ENCODE measurements at places on chromosomes 6 and 20.
A peak's percentile ranks its signal among the peaks of the same experiment; 100 is the strongest.

GRCh38 chr6:94468830-94469229 lies 1049.5 kb upstream of the EPHA7 start:
- no peak for DNase-seq

DNA sequence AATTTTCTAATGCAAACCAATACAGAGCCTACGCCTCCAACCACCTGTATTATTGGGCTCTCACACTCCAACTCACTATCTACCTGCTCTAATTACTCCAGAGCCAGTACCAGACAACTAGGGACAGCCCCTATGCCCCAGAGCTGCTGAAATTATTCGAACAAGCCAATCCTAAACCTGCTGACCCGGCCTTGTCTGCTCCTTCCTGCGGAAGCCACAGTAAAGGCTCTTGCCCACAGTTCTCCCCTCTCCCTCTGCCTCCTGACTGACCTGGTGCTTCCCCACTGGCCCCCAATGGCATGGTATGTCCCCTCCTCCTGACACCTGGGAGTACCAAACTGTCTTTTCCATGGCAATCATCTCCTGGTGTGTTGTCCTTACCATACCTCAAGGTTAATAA lies 4.1 kb upstream of the TOX2 start:
- no peak for DNase-seq

DNA sequence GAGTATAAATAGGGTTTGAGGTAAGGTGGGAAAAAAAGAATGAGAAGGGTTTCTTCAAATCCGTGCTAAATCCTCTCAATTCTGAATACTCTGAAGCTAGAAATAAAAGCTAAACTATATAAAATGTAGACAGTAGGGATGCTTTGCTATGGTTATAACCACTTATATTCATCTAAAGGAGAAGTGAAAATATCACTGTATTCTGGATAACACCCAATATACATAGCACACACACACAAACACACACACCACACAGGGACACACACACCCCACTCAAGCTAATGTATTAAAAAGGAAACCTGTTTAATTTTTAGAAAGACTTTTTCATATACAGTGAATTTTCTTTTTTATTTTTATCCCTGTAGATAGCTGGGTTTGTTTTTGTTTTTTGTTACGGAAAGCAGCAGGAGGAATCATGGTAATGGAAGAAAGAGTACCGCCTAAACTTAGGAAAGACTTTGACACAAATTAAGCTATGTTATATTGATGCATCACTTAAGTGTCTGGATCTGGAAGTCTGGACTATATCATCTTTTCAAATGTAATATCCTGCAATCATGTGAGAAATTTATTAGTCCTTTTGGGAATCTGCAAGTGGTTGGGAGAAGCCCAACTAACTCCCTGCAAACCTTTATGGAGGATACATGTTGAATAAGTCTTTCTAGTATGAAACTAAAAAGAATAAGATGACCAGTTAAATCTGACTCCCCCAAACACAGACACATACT lies 68.4 kb upstream of the FABP7 start:
- DNase-seq, result no peak

DNA sequence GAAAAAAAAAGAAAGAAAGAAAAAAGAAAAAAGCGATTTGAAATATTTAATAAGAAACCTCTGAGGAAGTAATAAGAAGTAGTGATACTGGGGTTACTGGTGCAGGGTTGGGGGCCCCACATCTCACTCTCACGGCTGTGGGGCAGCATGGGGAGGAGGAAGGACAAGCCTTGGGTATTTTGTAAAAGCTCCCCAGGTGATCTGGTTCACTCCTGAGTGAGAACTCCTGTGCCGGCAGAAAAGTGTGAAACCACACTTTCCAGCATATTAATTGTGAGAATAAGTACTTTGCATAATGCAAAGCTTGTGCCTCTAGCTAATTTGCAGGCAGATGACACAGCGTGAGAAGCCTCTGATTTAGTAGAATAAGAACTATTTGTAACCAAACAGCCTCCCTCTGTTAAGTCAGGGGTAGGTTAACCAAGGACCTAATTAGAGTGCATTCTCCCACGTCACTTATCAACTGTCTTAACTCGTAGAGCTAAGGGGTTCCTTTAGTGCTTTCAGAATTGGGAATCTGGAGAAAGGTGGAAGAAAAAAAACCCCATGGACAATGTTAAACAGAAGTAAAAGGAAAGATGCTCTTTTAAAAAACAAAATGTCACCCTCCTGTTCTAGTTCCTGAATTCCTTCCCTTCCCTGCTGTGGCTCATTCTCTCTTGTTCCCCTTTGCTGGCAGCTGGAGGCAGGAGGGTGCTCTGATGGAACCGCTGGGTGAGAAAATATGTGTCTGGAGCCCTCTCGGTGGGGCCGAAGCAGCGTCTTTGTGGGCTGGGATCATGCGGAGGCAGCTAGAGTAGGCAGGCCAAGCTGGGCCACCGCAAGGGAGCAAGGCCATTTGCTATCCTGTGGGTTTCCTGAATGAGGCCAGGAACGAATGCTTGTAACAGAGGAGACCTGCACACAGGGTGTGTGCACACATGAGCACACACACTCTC lies 108.7 kb downstream of the FYN start:
- no peak for DNase-seq

- peak; percentile 10 for DNase-seq
These were observed 12.5 kb upstream of the R3HDML start for GRCh38 chr20:44324343-44324742.

DNA sequence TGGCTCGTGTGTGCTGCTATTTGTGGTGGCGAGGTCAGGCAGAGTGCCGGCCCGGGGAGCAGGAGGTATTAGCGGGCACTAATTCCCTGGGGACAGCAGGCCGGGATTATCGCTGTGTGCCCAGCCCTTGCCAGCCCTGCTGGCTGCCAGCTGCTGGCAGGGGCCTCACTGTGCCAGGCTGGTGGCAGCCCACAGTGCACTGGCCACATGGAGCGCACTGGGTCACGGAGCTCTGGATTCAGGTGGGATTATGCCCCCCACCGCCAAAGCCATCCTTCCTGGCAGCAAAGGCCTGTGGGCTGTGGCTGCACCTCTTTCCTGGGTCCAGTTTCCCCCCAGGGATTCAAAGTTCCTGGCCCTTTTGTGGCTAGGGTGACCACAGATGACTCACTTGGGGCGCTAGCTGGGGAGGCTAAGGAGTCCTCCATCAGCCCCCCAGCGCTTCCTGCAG lies 59.7 kb downstream of the YTHDF1 start:
- no peak for DNase-seq

GRCh38 chr20:60316476-60317158 lies 358.4 kb downstream of the CDH26 start:
- DNase-seq, result no peak

GRCh38 chr6:32178547-32179440 lies 589 bp downstream of the RNF5 start:
- DNase-seq, result no peak

DNA sequence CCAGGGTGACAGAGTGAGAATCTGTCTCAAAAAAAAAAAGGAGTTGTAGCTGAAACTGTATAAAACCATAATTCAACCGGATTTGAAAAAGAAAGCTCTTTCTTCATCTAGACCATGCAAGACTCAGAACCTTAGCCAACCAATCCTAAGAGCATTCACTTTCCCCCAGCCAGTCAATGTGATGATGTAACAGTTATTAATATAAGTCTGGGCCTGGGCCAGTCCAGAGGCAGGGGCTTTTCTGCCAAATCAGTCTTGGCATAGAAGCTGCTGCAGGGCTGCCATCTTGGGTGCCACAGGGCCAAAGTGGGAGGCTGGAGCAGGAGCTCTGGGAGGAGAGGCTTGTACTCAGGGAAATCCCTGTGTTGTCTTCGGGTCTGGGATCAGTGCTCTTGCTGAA lies 288.4 kb downstream of the CLIC5 start:
- no peak for DNase-seq

- DNase-seq, result no peak
These were observed 19.2 kb upstream of the SPDEF start for GRCh38 chr6:34575326-34575725.

- DNase-seq, result peak; percentile 45
These were observed 41.3 kb downstream of the SPDEF start for GRCh38 chr6:34514593-34515472.

- no peak for DNase-seq
These were observed 25.8 kb downstream of the SEC23B start for GRCh38 chr20:18533491-18533890.

DNA sequence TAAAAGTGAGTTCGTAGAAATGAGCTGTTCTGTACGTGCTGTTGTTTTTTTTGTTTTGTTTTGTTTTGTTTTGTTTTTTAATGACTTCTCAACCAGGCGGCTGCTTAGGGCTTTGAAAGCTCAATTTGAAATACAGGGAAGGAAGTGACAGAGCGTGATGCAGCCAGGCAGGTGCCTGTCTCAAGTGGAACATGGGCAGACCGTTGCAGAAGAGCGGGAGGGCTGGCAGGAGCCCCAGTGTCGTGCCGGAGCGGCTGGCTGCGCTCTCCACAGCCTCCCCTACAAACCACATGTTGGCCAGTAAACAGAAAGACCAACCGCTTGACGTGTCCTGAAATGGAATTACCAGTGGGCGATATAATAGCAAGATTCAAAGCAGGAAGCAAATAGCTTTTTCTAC lies 164.9 kb upstream of the RREB1 start:
- no peak for DNase-seq

- DNase-seq, result no peak
These were observed 626.0 kb downstream of the RNF144B start for GRCh38 chr6:19013026-19013705.

- DNase-seq, result no peak
These were observed 254.7 kb downstream of the NFATC2 start for GRCh38 chr20:51287628-51288413.

DNA sequence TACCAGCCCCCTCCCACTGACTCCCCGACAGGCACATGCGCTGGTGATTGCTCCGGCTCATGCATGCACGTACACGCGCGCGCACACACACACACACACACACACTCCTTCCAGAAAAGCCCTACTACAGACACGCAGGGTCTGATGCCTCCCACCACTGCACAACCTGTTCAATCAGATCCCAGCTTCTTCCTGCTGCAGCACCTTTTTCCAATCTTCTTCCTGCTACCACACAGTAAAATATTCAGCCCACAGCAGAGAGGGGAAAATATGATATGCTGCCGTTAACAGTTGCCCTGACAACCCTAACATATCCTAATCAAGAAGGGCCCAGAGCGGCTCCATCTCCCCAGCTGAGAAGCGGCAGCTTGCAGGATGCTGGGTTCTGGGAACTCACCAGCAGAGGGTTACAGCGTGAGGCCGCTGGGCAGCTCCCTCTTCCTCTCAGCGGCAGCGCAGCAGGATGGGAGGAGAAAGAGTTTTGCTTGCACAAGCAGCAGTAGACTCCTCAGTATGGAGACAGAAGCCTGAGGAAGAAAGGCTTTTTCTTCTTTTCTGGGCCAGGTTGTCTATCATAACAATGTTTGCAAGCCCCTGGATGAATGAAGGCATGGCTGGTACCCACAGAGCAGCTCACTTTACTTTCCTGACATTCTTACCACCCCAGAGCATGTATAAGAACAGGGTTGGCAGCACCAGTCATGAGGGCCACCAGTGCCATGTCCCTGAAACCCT lies 23.9 kb downstream of the MAP7 start:
- DNase-seq, result peak; percentile 56

GRCh38 chr6:47161176-47161687 lies 119.1 kb upstream of the ADGRF1 start:
- peak; percentile 44 for DNase-seq

DNA sequence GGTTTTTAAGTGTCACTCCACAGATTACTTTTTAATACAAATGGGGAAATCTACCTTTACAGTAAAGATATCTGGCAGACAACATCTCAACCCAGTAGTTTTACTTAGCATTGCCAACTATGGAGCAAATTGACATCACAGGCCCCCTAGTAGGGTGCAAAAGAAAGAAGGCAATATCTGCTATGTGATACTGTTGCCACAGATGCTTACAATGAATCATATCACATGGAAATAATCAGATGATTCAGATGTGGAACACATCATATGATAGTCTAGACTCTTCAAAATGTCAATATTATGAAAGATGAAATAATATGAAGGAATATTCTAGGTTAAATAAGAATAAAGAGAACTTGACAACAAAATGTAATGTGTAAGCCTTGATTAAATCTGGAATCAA lies 322.5 kb downstream of the BMP2 start:
- DNase-seq, result no peak

GRCh38 chr20:53032478-53032932 lies 60.3 kb downstream of the TSHZ2 start:
- DNase-seq, result no peak

DNA sequence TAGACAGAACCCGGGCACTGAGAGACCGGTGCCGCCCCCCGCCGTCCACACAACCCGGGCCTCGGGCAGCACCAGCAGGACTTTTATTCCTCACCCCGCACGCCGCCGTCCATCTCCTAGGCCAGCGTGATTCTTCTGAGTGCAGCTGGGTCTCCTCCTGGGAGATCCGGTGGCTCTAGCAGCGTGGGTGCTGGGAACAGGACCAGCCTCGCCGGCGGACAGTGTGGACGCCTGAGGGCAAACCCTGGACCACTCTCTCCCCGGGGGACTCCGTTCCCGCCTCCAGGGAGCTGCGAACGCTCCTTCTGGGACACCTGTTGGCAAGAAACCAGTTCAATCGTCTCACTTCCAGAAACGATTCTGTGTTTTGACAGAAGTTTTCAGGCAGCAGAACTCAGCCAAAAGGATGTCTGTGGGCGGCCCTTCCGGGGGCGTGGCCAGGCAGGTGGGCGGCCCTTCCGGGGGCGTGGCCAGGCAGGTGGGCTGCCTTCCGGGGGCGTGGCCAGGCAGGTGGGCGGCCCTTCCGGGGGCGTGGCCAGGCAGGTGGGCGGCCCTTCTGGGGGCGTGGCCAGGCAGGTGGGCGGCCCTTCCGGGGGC lies 130.7 kb downstream of the DLL1 start:
- DNase-seq, result no peak

DNA sequence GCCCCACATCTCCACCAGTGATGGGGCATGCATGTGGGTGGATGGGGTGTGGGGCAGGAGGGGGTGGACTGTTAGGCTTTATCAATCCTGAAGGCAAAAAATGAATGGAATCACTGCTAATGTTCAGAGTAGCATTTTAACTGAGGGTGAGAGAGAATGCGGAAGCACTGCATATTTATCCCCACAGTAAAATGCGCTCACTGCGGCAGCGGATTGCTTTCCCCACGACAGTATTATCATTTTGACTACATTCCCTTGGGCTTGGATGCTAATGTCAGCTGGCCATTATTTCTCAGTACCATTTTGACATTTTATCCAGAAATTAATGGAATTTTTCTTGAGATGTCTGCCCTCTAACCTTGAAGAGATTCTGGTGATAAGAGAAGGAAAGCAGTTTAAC lies 13.4 kb downstream of the ALDH8A1 start:
- no peak for DNase-seq

- no peak for DNase-seq
These were observed 13.4 kb downstream of the PRKN start for GRCh38 chr6:162713974-162714780.

GRCh38 chr6:56914798-56915658 lies 39.9 kb upstream of the BEND6 start:
- no peak for DNase-seq

DNA sequence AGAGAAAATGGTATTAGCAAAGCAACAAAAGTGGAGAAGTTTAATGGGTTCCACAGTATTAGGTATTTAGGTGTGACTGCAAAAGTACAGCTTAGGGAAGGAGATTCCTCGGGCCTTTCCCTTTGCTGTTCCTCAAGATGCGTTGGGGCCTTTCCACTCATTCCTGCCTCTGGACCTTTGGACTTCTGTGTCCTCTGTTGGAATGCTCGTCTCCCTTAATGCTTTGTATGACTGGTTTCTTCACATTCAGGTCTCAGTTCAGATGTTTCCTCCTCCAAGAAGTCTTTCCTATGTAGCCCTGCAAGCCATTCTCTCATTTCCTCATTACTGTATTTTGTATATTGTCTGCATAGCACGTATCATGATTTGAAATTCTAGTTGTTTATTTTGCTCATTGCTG lies 39.6 kb downstream of the CTNNBL1 start:
- DNase-seq, result no peak

- DNase-seq, result no peak
These were observed 155.9 kb upstream of the POU3F2 start for GRCh38 chr6:98678481-98678880.
